CD4-positive, alpha-beta T cell treated with Interferon gamma for 1 hour (primary cell): ENCODE measurements at places on chromosomes 13 and 19.

- no peak for DNase-seq
Observed at GRCh38 chr13:69720278-69720983, 387.2 kb upstream of the ATXN8OS start.

- DNase-seq: no peak
Observed at GRCh38 chr13:27170221-27170515, 1.4 kb downstream of the USP12 start.

DNA sequence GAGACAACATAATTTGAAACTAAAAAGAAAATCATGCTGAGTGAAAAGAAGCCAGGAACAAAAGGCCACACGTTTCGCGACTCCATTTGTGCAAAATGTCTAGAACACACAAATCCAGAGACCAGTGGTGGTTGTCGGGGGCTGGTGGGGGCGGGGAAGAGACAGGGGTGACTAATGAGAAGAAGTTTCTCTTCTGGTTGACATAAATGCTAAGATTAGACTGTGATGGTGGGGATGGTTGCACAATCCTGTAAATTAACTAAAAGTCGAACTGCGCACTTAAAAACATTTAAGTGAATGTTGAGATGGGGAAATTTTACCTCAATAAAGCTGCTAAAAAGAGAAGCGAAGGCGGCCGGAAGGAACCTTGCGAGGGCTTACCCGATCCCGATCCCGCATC, 7.1 kb downstream of the AKAP8 start:
- DNase-seq: no peak

DNA sequence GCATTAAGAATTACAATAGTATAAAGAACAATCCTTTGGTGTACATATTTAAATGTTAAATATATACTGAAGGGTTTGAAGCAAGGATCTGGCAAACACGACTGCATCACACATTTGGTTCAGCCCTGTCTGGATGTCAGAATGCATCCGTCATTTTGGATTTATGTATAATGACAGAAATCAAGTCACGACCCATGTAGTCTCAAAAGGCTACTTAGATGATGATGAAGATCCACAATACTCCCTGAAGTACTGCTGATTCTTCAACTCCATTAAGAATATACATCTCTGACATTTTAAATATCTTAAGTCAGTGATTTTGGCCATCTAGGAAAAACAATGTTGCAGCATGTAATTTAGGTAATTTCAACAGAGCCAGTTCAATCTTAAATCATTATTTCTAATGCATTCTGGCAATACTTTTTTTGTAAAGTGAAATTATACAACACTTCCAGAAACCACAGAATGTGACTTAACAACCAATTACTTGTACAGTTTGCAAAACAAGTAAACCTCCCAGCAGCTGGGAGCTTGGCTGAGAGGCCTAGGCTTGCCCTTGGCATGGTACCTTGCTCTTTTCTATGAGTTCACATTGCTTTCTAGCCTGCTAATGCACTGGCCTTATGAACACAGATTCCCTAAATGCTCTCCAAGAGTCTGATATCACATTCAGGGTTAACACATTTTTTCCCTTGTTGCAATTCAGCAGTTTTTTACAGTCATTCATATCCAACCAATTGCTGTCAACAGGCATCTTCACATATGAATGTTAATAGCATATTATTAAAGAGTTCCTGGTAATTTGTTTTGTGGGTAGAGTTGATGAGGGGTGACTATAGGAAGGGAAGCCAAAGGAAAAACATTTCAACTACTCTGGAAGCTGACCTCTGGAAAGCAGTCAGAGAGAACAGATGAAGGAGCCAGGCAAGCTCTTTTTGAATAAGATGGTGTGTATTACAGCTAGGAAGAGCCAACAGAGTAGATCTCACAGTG, 175.2 kb downstream of the ENOX1 start:
- no peak for DNase-seq

GRCh38 chr13:113421673-113422270, 31.5 kb downstream of the ADPRHL1 start:
- DNase-seq: no peak
